ENCODE measurements at places on chromosomes 5 and 9. TPM values are rescaled to one million over a fixed set of nuclear protein-coding genes. Genes with fewer than 3 reads are reported as not detected.

PCDHGA11 gene
- 16.4 TPM for total RNA-seq

DRD1 gene
- 6.1 TPM for total RNA-seq

GRAMD2B gene
- total RNA-seq: 11.2 TPM

CMYA5 gene
- total RNA-seq: 1.2 TPM

FAM221B gene
- total RNA-seq: not detected

IFNA1 gene
- total RNA-seq: not detected

PCDHGA5 gene
- total RNA-seq: 6.6 TPM

PPP1R26 gene
- 38.5 TPM for total RNA-seq

ISCA1 gene
- 94.2 TPM for total RNA-seq

TRAF1 gene
- total RNA-seq: 2.5 TPM

FCN1 gene
- total RNA-seq: 1.1 TPM

KIAA0825 gene
- total RNA-seq: 37.6 TPM

ZDHHC11B gene
- 5.6 TPM for total RNA-seq

FGFR4 gene
- 1.6 TPM for total RNA-seq

PRSS3 gene
- total RNA-seq: not detected

ADAMTS19 gene
- total RNA-seq: 4.2 TPM

IL9 gene
- not detected for total RNA-seq

IL17B gene
- total RNA-seq: not detected

SMIM33 gene
- not detected for total RNA-seq

ZDHHC21 gene
- 68.6 TPM for total RNA-seq

ADRA1B gene
- 1.1 TPM for total RNA-seq

TCERG1 gene
- total RNA-seq: 82.4 TPM

NR2F1-AS1 gene
- total RNA-seq: 109 TPM

TSSK1B gene
- 0.16 TPM for total RNA-seq

MEGF10 gene
- 20.0 TPM for total RNA-seq

ANKRA2 gene
- 56.1 TPM for total RNA-seq

QRFP gene
- not detected for total RNA-seq

NDUFA8 gene
- total RNA-seq: 18.2 TPM

RMRP gene
- total RNA-seq: 159,856 TPM

SPATA31A1 gene
- not detected for total RNA-seq

BAAT gene
- total RNA-seq: 0.31 TPM

GRIA1 gene
- 229 TPM for total RNA-seq

GLRA1 gene
- total RNA-seq: 0.16 TPM

EQTN gene
- 1.6 TPM for total RNA-seq

SPINK4 gene
- not detected for total RNA-seq

FOXD4L4 gene
- 0.78 TPM for total RNA-seq

GLRX gene
- total RNA-seq: 9.8 TPM

ARHGEF37 gene
- 1.4 TPM for total RNA-seq

PWWP2A gene
- 43.0 TPM for total RNA-seq

PCDHA9 gene
- total RNA-seq: 18.6 TPM

SOX30 gene
- not detected for total RNA-seq

TNC gene
- 73.6 TPM for total RNA-seq

AQP3 gene
- total RNA-seq: not detected

DAB2IP gene
- total RNA-seq: 11.9 TPM

ITK gene
- total RNA-seq: 0.16 TPM

LHX3 gene
- not detected for total RNA-seq

SPINK6 gene
- total RNA-seq: not detected

Measured in occipital lobe (tissue), 3 donors.